ENCODE measurements at places on chromosomes 3 and 15.

DNA sequence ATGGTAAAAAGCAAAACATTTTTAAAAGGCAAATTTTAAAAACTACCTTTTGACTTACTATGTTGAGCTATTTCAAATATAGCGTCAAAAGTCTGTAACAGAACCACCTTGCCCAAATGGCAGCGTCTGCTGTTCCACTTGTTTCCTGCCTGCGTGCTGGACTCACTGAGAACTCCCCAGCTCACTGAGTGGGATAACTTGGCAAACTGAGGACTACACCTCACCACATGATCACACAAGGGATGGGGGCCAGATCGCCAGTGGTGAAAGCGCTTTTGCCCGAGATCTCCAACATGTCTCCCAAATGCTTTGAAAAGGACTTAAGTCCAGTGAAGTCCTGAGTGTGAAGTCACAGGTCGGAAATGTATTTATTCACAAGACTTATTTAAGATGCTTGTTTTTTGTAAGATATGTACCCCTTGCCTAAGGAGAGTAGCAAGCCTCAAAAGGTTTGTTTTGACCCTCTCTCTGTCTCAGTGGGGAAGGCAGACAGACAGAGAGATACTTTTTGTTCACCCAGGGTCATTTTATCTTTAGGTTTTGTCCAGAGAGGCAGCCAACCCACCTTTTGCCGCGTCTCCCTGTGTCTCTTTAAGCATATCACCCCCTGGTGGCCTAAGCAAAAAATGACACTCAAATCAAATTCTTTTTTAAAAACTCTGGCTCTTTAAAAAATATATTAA is 192.6 kb downstream of the PDZRN3 start:
- DNase-seq: peak; percentile 48

GRCh38 chr3:149970716-149971402 is at the start of gene PFN2:
Gene PFN2 (minus strand): TSS chr3:149970895. CDS start chr3:149970856, 39 bp downstream.
- peak; percentile 81 for DNase-seq

DNA sequence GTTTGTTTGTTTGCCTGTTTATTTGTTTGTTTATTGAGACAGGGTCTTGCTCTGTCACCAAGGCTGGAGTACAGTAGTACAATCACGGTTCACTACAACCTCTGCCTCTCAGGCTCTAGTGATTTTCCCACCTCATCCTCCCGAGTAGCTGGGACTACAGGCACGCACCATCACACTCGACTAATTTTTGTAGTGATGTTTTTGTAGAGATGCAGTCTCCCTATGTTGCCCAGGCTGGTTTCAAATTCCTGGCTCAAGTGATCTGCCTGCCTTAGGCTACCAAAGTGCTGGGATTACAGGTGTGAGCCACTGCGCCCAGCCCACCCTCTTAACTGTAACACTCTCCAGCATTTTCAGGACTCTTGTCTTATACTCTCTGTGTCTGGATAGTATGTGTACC is 26.7 kb downstream of the PLD1 start:
- DNase-seq: no peak

- DNase-seq: no peak
Observed at GRCh38 chr3:74751775-74752174, 137.3 kb upstream of the CNTN3 start.

DNA sequence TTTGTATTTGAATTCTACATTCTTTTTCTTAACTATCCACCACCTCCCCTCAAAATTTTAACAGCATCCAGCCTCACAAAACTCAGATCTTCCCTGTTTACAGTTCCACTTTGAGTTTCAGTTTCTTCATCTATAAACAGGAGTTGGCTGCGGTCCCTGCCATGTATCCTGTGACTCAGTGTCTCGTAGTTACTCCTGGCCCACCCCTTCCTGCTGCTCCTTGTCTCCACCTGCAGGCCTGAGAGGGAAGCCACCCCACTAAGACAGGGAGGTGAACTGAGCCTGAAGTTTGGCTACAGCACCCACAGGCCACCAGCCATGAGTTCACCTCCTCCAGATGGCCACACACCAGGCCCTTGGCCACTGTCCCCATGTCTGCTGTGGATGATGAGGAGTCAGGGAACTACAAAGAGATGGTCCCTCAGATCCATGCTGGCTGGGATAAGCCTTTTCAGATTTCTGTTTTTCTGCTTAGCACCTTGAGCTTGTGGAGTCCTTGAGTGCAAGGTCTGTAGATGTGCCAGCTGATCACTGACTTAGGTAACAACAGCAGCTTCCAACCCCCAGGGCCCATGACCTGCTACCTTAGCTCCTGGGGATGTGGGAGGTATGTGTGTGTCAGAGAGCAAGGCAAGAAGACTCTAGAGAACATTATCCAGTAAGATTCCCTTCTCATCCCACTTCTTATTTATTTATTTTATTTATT is 37.5 kb downstream of the CD86 start:
- peak; percentile 55 for DNase-seq

GRCh38 chr3:84601303-84601702 is 357.5 kb upstream of the CADM2 start:
- no peak for DNase-seq

DNA sequence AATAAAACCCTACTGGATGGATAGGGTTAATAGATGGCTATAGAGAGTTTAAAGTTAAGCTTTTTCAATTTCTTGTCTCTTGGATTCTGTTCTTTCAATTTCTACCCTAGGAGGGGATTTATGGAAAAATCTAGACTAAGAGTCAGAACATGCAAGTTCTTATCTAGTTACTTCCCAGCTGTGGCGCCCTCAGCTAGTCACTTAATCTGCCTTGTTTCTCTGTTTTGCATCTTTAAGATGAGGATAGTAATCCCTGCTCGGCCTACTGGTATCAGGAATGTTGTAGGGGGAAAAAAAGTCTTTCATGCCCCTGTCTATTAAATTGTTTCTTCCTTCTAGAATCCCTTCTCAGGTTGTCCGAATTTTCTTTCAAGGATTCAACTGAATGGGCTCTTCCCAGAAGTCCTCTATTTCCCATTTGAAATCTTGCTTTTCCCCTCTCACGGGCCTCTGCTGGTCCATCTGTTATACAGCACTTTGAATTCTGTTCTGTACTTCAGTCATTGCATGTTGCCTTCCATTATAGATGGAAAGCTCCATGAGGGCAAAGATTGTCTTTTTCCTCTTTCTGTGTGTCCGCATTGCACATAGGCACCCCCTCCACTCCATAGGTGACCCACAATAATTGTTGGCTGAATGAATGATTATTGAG is 4.4 kb downstream of the KCTD6 start:
- DNase-seq: peak; percentile 55

- no peak for DNase-seq
Observed at GRCh38 chr15:71811036-71811736, 832 bp downstream of the NR2E3 start.

DNA sequence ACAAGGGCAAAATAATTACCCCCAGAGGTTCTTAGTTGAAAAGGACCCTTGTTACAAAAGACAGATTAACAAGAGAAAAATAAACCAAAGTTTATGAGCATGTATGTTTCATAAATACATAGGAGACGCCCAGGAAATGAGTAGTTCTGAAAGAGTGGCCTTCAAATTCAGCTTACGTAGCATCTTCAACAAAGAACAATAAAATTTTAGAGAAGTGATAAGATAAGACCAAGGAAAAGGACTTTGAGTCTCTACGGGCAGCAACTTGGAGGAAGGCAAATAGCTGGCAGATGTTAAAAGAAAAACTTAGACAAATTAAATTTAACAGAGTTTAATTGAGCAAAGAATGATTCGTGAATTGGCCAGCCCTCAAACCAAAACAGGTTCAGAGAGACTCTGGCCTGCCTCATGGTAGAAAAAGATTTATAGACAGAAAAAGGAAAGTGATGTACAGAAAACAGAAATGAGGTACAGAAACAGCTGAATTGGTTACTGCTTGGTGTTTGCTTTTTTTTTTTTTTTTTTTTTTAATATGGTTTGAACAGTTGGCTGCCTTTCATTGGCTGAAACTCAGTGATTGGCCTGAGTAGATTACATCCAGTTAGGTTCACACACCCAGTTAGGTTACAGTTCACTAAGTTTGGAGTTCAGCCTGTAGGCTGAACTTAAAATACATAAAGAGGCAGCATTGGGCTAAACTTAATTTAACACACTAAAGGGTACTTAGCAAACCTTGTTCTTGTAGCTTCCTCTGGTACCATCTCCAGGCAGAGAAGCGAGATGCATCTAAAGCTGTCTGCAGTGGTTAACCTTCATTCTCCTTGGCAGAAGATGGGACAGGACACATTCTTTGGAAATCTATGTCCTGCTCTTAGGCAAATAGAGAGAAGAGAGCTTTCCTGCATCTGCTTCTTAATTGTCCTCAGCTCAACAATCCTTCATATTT is 23.2 kb downstream of the C2CD4B start:
- DNase-seq: peak; percentile 15

DNA sequence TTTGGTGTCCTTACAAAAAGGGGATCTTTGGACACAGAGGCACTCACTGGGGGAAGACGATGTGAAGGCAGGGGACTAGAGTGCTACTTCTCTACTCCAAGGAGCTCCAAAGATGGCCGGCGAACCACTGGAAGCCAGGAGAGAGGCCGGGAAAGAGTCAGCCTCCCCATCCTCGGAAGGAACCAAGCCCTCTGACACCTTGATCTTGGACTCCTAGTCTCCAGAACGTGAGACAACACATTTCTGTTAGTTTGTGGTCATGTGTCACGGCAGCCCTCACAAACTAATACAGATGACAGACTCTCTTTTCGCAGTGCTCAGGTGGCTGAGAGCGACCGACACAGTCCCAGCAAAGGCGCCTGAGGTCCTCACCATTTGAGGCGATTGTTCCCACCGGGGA is 24.4 kb upstream of the ATP2B2 start:
- no peak for DNase-seq

GRCh38 chr3:89000886-89001285 is 106.5 kb upstream of the EPHA3 start:
- peak; percentile 29 for DNase-seq

DNA sequence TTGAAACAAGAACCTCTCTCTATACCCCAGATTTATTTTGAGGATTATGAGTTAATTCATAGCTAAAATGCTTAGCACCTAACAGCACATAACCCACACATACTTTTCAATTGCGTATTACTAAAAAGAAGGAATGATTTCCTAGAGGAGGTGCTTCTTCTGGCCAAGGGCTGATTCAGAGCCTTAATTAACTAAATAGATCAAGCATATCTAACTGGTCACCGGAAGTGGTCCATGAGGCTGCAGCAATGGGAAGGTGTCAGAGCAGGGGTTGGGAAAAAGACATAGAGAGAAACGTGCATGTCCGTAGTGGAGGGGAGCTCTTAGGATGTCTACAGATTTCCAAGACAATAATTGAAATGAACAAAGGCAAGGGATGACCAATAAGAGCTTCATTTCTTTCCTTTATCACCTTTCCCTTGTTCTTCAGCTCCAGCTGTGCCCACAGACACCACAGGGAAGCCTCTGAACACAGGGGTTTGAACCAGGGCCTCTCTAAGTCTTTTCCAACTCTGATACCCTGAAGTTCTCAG is 467 bp downstream of the HGD start:
- DNase-seq: no peak

- no peak for DNase-seq
Observed at GRCh38 chr3:119570229-119570628, 9.1 kb upstream of the ADPRH start.

DNA sequence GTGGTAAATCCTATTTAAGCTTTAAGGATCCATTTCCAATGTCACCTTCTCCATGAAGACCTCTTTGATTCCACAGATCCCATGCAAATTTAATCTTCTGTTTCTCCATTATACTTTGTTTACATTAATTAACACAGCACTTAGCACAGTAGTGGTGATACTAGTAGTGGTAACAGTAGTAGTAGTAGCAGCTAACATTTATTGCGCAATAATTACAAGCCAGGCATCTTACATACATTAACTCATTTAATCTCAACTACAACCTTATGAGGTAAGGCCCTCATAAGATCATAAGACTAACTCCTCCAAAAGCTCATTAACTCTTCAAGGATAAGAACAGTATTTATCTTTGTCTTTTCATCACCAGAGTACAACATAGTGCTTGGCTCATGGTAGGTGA is 54.8 kb upstream of the FSIP1 start:
- peak; percentile 34 for DNase-seq

DNA sequence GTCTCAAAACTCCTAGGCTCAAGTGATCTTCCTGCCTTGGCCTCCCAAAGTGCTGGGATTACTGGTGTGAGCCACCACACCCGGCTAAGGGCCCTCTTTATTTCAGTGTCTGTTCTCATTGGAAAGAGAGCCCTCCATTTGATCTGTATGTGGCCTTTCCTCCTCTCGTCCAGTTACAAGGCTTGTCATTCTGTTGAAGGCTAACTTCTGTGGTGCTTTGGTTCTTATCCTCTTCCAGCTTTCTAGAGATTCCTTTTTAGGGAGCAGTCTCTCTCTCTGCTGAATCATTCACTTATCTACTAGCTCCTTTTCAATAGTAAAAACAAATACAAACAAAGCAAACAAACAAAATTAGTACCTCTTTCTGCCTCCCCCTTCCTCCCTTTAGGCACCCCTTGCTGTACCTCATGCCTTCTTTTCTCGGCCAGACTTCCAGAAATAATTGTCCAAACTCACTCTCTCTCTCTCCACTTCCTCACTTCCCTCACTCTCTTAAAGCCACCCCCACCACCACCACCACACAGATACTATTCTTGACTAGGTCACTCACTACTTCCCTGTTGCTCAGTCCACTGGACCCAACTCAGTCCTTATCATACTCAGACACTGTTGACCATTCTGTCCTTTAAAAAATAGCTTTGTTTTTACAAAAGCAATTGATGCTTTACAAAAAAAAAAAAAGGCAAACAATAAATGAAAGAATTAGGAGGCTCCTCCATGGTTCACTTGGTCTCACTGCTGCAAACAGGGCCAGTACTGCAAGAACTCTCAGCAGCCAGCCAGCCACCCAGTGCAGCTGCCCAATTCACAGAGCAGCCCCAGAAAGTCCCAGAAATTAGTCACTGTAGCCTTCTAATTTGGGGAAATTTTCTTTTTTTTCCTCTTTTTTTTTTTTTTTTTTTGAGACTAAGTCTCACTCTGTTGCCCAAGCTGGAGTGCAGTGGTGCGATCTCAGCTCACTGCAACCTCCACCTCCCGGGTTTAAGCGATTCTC is 31.7 kb upstream of the RAB11A start:
- no peak for DNase-seq

DNA sequence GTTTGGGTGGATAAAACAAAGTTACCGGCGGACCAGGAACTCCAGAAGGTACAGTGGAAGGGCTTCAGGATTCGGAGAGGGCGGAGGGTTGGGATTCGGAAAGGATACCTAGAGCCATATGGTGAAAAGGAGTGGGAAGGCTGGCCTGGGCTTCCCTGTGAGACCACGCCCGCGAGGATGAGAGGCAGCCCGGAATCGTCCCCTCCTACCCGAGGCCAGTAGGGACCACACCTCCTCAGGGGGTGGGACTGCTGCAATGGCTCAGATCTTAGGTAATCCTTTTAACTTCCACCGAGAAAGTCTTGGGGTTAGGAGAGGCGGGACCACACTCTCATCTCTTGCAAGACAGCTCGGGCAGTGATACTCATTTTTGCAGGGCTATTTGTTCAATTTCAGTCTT is 511.3 kb downstream of the OCA2 start:
- no peak for DNase-seq

- DNase-seq: peak; percentile 51
Observed at GRCh38 chr15:50116477-50116876, 2.6 kb downstream of the ATP8B4 start.

GRCh38 chr15:72994534-72995177 is 57.6 kb upstream of the NEO1 start:
- no peak for DNase-seq

- DNase-seq: no peak
Observed at GRCh38 chr3:86890741-86891396, 100.1 kb downstream of the VGLL3 start.

GRCh38 chr15:60095711-60096110 is 91.6 kb downstream of the FOXB1 start:
- peak; percentile 67 for DNase-seq
